GM20000 (cell line): ENCODE measurements at places on chromosomes 2 and 18.

DNA sequence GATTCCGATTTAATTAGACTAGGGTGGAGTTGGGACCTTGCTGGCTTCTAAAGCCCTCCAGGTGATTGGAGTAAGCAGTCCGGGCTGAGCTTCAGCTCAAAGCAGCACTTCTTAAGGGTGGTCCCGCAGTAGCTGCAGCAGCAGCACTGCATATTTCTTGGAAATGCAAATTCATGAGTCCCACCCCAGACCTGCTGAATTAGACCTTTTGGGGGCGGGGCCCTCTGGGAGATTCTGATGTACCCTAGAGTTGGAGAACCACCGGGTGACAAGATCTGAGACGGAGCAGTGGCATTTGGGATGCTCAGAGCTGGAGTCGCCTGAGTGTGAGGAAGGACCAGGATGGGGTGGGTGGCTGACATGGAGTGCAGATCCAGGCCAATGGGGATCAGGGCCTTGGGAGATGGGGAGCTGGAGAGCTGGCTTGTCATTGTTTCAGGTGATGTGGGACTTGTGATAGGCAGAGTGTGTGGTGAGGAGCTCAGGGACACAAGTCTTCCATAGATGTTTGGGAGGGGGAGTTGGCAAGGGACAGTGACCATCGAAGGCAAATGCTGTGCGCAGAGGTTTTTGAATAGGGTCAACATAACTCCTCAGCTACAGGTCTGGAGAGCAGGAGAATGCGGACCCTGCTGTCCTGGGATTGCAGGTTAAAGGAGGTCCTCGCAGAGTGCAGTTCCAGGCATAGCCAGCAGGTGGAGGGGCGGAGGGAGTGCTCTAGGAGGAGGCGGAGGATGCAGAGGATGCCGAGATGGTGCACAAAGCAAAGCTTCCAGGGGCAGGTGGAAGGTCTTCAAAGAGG, 130.9 kb upstream of the RAB12 start:
- peak; percentile 80 for DNase-seq

DNA sequence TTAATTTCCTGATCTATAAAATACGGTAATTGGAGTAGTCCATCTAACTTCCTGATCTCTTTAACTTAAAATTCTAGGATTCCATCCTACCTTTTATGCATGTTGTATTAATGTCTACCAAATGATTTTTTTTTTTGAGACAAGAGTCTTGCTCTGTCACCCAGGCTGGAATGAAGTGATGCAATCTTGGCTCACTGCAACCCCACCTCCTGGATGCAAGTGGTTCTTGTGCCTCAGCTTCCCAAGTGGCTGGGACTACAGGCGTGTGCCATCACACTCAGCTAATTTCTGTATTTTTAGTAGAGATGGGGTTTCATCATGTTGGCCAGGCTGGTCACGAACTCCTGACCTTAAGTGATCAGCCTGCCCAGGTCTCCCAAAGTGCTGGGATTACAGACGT, 47.8 kb downstream of the CFAP36 start:
- DNase-seq: no peak

- no peak for DNase-seq
Measured at GRCh38 chr2:3193443-3194330, 183.9 kb downstream of the EIPR1 start.

- DNase-seq: no peak
Measured at GRCh38 chr2:230695551-230695950, 17.1 kb upstream of the CAB39 start.

DNA sequence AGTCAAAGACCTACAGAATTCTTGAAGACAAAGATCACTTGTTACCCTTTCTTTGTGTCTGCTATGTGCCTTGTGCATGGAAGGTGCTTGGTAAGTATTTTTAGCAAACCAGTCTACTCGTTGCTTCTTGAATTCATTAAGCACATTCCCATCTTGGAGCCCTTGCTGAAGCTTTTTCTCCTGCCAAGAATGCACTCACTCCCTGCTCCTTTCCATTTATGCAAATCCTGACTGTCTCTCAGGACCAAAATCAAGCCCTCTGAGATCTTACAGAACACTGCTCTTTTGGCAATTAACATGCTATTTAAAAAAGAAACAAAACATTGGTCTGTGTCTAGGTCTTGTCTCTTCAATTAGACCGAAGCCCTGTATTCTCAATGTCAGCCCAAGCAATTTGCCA, 75.8 kb downstream of the CLHC1 start:
- DNase-seq: no peak
